Pericardium fibroblast (primary cell): ENCODE measurements at places on chromosomes 1 and 21. TPM values are rescaled to one million over a fixed set of nuclear protein-coding genes. Genes with fewer than 3 reads are reported as not detected.

CHAF1B gene
- 1.5 and 2.2 TPM in 2 replicates for total RNA-seq

TMEM52 gene
- total RNA-seq, result 1.3 TPM in 1 of 2 replicates, not detected in the other

CENPS gene
- 5.4 and 6.5 TPM in 2 replicates for total RNA-seq

HSPA6 gene
- 0.09 and 0.35 TPM in 2 replicates for total RNA-seq

ATP1A2 gene
- total RNA-seq, result 1.2 and 1.8 TPM in 2 replicates

APCS gene
- not detected in 2 replicates for total RNA-seq

MCOLN2 gene
- total RNA-seq, result 0.94 TPM in 1 of 2 replicates, not detected in the other

GPBP1L1 gene
- total RNA-seq, result 39.9 and 44.5 TPM in 2 replicates

CD1C gene
- not detected in 2 replicates for total RNA-seq

ADAM30 gene
- not detected in 2 replicates for total RNA-seq

EFNA3 gene
- 2.3 and 4.9 TPM in 2 replicates for total RNA-seq

TSPEAR gene
- total RNA-seq, result not detected in 2 replicates

CADM3 gene
- 30.1 and 193 TPM in 2 replicates for total RNA-seq

CNKSR1 gene
- 0.17 and 1.8 TPM in 2 replicates for total RNA-seq

C1orf105 gene
- not detected in 2 replicates for total RNA-seq

HCRTR1 gene
- total RNA-seq, result 0.70 TPM in 1 of 2 replicates, not detected in the other

BEND5 gene
- total RNA-seq, result 1.8 and 6.9 TPM in 2 replicates

LCK gene
- total RNA-seq, result not detected in 2 replicates

AMY1A gene
- total RNA-seq, result not detected in 2 replicates

OR2L5 gene
- not detected in 2 replicates for total RNA-seq

ZFP69B gene
- 1.6 and 4.7 TPM in 2 replicates for total RNA-seq

OLFML3 gene
- total RNA-seq, result 320 and 623 TPM in 2 replicates

ACBD6 gene
- total RNA-seq, result 50.4 and 55.7 TPM in 2 replicates

CA6 gene
- not detected in 2 replicates for total RNA-seq

EVA1C gene
- 17.8 and 23.6 TPM in 2 replicates for total RNA-seq

FLAD1 gene
- 18.4 and 18.5 TPM in 2 replicates for total RNA-seq

HLX gene
- total RNA-seq, result 17.4 and 48.0 TPM in 2 replicates

FAM110D gene
- 0.43 TPM in 1 of 2 replicates, not detected in the other for total RNA-seq

SLC16A1 gene
- total RNA-seq, result 73.3 and 88.3 TPM in 2 replicates

ZFP69 gene
- total RNA-seq, result 2.1 and 2.5 TPM in 2 replicates

NECTIN4 gene
- 0.12 TPM in 1 of 2 replicates, not detected in the other for total RNA-seq
